T1000 (cell line): ENCODE measurements at places on chromosomes 13 and 19.

DNA sequence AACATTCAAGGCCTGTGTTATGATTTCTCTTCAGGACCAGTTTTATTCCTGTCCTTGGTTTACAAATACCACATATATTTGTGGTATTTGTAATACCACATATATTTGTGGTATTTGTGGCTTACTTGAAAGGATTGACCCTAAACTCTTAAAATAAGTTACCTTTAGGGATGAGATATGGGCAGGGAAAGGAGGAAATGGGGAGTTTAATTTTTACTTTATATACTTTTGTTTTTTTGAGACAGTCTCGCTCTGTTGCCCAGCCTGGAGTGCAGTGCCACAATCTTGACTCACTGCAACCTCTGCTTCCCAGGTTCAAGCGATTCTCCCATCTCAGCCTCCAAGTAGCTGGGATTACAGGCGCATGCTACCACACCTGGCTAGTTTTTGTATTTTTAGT is 2.3 kb upstream of the TGDS start:
- no peak for DNase-seq

GRCh38 chr13:95236774-95237173 is 64.5 kb downstream of the ABCC4 start:
- DNase-seq: no peak

GRCh38 chr13:83546476-83546875 is 335.8 kb downstream of the SLITRK1 start:
- DNase-seq: no peak

- DNase-seq: no peak
These were observed 130.5 kb upstream of the RNF113B start for GRCh38 chr13:98307463-98308085.

GRCh38 chr13:112231451-112232083 is 144.6 kb upstream of the SPACA7 start:
- no peak for DNase-seq

DNA sequence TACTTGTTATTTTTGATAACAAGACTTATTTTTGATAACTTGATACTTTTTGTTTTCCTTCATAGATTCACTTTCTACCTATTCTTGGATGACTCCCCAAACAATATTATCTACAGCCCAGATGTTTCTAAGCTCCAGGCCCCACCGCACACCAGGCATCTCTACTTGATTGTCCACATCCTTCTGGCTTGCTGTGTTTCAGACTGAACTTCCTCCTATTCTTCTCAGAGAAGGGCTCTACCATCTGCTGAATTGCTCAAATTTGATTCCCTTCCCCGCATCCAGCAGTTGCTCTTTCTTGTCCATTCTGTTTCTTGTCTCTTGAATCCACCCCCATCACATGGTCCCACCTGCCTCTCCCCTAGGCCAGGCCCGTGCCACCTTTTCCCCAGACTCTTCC is 13.0 kb downstream of the NUDT15 start:
- DNase-seq: no peak
